ENCODE measurements at places on chromosomes 6 and 20. TPM values are rescaled to one million over a fixed set of nuclear protein-coding genes. Genes with fewer than 3 reads are reported as not detected.

DNA sequence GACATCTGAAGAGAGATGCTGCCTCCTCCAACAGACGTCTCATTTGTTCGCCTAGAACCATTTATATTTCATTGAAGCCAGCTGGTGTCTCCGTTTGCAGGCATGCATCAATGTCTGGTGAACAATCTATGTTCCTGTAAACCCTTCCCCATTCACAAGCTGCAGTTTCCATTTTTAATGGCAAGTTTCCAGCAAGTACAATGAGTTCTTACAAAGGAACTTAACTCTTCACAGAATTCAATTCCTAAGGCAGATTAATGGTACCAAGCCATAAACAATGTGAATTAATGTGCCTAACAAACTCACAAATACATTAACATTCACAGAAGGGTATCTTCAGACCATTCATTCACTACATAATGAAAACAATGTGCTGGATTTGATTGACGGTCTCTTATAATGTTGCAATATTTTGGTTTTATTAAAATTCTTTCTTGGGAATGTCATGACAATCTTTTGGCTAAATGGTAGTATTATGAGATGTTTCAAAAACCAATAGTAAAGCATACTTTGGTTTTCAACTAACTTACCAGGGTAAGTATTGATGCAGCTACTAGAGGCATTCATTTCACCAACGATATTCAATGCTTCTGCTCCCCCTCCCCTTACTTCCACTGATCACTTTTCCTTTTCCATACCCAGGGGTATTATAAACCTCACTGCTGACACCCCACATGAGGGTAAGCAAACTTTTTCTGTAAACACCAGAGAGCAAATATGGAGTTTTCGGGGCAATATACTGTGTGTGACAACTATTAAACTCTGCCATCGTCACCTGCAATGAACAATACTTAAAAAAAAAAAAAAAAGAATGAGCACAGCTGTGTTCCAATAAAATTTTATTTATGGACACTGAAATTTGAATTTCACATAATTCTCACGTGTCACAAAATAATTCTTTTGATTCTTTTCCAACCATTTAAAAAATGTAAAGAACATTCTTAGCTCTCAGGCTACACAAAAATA, 4.2 kb downstream of the AKIRIN2 start:
- DNase-seq, result peak; percentile 95

DNA sequence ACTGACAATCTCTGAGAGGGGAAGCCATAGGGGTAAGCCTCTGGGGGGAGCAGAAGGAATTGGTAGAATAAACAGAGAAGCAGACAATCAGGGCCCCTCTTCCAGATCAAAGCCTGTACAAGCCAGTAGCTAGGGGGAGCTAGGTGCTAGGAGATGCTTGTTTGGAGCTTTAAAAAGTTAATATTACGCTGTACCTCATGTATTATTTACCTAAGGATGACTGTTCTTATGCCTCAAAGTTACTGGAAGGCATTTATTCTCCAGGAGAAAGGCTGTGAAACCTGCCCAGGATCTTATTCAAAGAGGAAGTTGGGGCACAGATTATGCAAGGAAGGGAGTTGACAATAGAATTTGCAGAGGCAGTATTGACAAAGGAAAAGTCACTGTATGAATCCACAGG, 111.8 kb upstream of the SLC35F1 start:
- DNase-seq, result no peak

GRCh38 chr20:55615818-55616217, 389.5 kb downstream of the CBLN4 start:
- no peak for DNase-seq

DNA sequence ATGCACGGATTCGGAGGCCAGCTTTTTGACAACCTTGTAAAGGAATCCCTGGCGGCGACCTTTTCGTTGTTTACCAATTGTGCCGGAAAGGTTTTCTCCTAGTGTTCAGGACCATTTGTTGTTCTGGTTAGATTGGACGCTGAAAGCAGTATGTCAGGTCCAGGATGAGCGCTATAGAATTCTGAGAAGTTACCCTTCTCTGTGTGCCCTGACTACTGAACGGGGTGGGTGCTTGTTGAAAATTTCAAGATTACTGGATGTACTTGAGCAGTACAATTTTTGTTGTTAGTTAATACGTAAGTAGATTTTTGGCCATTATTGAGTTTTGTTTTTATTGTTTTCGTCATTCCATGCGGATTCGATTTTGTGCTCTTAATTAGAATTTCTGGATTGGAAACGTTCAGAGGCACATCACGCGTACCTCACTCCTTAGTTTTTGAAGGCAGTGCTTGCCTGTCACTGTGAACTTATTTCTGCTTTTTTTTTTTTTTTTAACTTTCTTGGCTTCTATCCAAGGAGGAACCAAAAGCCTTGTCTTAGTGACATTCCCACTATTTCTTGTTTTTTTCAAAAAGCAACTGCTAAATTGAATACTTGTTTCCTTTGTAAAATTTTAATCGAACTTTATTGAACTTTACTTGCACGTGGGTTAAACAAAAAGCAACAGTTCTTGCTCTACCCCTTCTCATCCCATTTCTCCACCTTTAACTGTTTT, 898 bp downstream of the XRN2 start:
- no peak for DNase-seq

Gene RHAG
- not detected for total RNA-seq

Gene TJAP1
- 28.3 TPM for total RNA-seq

DNA sequence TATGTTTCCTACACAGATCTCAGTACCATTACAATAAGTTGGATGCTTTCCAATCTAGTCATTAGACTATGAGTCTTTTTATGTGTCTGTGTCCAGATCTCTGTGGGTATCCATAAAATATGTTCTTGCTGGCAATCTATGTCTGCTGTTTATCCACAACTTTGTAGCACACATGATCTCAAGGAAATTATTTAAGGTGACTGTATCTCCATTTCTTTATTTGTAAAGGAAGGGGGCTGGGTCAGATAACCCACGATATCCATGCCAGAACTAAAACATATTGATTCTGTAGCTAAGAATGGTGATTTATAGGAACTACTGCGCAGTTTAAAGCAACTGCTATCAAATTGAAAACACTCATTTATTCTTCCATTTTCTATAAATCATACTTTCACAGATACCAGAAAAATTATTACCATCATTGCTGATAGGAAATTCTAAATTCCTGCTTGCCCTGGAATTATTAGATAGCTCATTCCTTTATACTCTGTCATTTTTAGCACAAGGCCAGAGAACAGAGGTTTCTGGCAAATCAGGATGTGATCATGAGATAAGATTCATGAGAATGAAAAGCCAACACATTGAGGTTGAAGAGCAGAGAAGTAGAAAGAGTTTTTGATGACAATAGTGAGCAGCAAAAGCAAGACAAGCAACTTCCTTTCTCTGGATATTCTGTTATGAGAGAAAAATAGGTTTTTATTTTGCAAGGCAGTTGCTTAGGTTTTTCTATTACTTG, 851.4 kb upstream of the CITED2 start:
- DNase-seq, result peak; percentile 76

GRCh38 chr6:122563364-122564052, 46.7 kb upstream of the PKIB start:
- no peak for DNase-seq

DNA sequence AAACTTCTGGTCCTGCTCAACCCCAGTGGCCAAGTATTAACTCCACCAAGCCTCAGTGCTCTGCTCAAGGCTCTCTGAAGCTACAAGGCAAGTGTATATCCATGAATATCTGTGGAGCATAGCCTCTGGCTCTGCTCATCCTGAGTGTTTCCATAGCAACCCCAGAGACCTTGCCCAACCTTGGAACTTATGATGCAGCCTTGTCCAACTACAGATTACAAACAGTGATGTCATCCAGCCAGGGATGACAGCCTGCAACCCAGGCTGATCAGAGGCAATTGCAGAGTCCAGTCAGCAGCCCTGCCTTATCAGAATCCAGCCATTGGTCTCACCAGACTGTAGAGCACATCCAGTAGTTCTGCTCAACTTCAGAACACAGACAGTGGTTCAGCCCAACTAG, 65.5 kb upstream of the SPACA1 start:
- DNase-seq, result no peak

DNA sequence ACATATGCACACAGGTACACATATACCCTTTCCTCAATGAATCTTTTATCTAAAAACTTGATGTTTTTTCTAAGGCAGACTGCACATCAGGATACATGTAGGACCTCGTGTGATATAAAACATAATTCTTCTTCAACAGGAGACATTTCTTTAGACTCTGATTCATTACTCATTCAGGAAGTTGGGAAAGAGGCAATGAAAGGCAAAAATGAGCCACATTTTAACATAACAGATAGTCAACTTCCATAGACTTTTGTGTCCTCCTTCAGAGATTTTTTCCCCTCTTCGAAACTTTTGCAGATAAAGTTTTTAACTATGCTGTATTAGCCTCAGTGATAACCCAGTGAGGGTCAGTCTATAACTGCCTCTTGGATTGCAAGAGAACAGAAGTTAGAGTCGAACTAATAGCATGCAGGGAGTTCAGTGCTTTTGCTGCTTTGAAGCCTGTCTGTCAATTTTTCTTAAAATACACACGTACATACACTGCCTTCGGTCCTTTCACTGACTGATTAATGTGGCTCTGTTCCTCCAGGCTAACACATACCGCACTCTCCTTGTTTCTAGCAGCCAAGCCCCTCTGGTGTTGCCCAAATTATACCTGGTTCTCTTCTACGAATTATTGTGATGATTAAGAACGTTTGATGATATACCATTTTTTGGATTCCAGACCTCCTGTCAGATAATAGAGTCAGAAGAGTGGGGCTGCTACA, 562.5 kb upstream of the MAP3K7 start:
- peak; percentile 26 for DNase-seq

DNA sequence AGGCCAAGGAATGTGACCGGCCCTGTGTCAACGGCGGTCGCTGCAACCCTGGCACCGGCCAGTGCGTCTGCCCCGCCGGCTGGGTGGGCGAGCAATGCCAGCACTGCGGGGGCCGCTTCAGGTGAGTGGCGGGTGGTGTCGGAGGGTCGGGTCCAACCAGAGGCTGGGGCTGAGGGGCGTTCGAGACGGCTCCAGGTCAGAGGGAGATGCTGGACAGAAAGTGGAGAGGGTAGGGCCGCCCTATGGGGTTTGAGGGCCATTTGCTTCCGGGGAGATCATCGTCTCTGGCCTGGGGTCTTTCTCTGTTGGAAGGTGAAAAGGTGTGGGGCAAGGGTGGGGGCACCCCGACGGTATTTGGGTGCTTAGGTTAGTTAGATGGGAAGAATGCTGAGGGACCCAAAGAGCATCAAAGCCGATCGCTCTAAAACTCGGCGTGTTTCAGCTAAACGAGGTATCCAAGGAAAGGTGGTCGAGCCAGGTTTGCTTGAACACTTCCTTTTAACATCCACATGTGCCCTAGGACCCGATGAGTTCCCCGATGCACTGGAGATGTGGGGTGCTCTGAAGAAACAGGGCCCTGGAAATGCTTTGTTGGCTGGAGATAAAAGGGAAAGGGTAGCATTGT, 691 bp downstream of the ATRN start:
- DNase-seq, result no peak

Gene PLEKHG1
- 8.9 TPM for total RNA-seq

DNA sequence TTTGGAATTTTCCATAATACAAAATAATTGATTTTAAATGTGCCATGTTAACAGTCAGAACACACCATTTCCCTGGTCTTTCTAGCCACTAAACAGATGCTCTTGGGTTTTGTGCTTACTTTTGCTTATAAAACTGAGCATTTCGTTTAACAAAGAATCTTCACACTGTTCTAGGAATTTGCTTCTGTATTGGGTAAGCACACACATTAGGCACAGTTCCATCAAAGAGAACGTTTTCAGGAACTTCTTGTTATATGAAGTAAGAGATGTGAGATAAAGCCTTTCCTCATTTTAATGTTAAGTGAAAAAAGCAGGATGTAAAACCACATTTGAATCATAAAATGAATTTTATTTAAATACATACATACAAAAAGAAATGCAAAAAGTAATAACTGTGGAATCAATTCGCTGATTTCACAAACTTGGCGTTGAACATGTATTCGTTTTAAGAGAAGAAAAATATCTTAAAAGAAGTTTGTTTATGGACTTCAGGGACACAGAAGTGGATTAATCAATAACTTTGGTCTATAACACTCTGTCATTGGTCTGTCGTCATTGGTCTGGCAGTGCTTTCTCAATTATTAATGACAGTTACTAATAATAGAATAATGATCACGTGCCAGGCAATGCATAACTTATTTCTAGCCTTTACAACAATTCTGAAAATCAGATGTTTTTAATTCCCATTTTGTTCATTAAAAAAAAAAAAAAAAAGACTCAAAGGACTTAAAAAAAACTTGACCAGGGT, 199.9 kb upstream of the PRDM1 start:
- no peak for DNase-seq

Gene SRMS
- total RNA-seq, result not detected

Gene TTLL9
- 0.41 TPM for total RNA-seq

Gene PRELID3B
- total RNA-seq, result 68.8 TPM

- DNase-seq, result no peak
Observed at GRCh38 chr6:163231356-163232014, 183.0 kb upstream of the QKI start.

- DNase-seq, result peak; percentile 98
Observed at GRCh38 chr6:130513770-130514169, 148.0 kb downstream of the TMEM200A start.

Gene COL9A3
- total RNA-seq, result 43.0 TPM

Gene LY6G6D
- not detected for total RNA-seq

Gene METTL24
- total RNA-seq, result 0.36 TPM

GRCh38 chr6:136158387-136158821, 91.7 kb downstream of the MTFR2 start:
- DNase-seq, result no peak

GRCh38 chr20:7994809-7995208, 24.8 kb downstream of the TMX4 start:
- DNase-seq, result no peak

Gene PARD6B
- 13.1 TPM for total RNA-seq

DNA sequence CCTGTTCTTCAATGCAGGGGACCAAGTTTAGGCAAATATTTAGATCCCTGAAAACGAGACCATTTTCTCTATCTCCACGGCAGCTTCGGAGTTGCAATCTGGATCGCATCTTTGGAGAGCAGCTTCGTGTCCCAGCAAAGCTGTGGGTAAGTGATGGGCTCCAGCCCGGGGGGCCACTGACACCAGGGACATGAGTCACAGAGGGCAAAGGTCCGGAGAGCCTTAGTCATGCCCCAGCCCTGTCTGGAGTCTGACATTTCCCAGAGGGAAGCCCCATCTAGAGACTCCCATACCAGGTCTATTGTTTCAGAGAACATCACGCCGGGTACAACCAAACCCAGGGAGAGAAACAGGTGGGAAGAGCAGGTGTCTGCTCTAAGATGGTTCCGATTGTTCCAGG, 95.9 kb downstream of the NFATC2 start:
- DNase-seq, result peak; percentile 75

DNA sequence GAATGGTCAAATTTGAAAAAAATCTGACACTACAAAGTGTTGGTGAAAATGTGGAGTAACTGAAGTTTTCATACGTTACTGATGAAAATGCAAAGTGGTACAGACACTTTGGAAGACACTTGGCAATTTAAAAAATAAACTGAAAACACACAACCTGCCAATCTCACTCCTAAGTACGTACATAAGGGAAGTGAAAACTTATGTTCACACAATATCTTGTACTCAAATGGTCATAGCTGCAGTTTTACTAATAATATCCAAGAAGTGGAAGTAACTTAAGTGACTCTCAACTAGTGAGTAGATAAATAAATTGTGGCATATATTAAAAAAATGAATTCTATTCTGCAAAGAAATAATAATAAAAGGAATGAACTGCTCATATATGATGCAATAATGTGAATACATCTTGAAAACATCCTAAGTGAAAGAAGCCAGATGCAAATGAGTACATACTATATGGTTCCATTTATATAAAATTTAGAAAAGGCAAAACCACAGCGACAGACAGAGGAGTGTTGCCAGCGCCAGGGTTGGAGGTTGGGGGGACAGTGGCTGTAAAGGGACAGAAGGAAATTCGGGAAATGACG, 198.2 kb downstream of the ERMARD start:
- DNase-seq, result no peak

- DNase-seq, result no peak
Observed at GRCh38 chr6:135063926-135064325, 9.3 kb upstream of the HBS1L start.

Data from astrocyte (in vitro differentiated cells and primary cell).